SW 1271 (cell line): ENCODE measurements at places on chromosomes 5 and 9.

- DNase-seq, result no peak
Observed at GRCh38 chr9:38415856-38416255, 8.4 kb downstream of the IGFBPL1 start.

DNA sequence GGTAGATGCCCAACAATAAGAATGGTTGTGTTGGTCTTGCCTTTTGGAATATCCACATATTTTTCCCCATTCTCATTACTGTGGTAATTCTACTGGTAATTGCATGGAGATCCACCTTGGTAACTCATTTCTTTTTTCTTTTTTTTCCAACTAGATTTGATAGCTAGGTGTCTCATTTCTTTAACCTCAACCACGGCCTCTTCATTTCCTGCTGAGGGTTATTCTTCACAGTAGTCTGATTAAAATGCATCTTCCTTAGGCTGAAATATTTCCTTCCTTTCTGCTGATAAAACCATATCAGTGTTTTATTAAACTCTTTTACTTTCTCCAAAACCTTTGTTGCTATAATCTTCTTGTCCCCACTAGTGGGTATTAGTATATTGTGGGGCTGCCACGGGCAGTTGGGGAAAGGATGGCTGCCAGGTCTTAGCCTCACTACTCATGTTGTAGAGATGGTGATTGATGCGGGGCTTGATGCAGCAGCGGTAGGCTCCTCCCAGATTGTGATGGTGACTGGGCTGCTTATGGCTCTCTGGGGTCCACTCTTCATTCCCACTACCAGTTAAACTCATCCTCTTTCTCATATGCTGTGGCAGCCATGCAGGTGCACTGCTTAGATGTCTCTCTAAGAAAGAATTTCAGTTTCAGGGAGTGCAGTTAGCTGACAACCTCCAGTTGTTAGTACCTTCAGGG lies 35.9 kb downstream of the KIF2A start:
- DNase-seq, result no peak

- DNase-seq, result no peak
Observed at GRCh38 chr5:94057217-94057616, 315.8 kb upstream of the POU5F2 start.

DNA sequence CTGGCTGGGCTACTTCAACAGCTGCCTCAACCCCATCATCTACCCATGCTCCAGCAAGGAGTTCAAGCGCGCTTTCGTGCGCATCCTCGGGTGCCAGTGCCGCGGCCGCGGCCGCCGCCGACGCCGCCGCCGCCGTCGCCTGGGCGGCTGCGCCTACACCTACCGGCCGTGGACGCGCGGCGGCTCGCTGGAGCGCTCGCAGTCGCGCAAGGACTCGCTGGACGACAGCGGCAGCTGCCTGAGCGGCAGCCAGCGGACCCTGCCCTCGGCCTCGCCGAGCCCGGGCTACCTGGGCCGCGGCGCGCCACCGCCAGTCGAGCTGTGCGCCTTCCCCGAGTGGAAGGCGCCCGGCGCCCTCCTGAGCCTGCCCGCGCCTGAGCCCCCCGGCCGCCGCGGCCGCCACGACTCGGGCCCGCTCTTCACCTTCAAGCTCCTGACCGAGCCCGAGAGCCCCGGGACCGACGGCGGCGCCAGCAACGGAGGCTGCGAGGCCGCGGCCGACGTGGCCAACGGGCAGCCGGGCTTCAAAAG lies 36.9 kb upstream of the TTC1 start:
- no peak for DNase-seq

GRCh38 chr9:3900673-3901318 lies 375.0 kb upstream of the RFX3 start:
- DNase-seq, result no peak

- peak; percentile 62 for DNase-seq
Observed at GRCh38 chr5:45696206-45696836, at the start of gene HCN1. HCN1 (minus strand) TSS chr5:45696380.

DNA sequence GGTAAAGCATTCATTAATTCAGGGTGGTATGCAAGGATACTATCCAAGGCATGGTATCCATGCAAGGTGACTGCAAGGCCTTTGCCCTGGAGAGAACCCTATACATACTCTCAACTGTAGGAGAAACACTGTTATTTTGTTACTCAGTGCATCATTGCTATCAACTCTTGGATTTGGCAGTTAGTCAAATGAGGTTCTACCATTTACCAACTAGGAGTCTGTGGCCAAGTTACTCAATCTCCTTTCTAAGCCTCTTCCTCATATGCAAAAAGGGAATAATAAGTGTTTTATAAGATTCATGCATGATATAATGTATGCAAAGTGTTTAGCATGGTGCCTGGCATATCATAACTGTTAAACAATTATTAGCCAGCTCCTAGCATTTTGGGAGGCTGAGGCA lies 4.0 kb downstream of the PCDHGC3 start:
- no peak for DNase-seq

DNA sequence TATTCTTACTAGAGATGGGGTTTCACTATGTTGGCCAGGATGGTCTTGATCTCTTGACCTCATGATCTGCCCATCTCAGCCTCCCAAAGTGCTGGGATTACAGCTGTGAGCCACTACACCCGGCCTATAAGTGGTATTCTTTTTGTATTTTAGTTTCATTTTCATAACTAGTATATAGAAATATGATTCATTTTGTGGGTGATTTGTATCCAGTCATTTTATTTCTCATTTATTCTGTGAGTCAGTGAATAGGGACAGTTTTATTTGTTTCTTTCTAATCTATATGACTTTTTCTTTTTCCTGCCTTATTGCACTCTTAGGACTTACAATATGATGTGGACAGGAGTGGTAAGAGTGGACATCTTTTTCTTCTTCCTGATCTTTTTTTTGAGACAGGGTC lies 112.9 kb downstream of the AOPEP start:
- no peak for DNase-seq

DNA sequence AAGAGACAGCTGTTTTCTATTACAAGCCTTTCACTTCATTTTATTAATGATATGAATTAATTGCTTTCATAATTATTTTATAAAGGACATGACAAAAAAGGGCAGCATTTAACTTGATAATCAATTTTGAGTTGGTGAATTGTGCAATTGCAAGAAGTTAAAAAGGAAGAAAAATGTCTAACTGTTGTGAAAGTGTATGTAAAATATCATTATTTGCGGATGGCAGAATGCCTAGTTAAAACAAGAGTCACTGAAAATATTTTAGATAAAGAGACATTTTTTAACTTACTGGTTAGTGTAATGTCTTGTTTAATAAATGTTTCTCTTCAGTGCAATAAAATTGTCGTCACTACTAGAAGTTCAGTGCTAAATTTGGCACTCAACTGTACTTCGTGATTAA lies 57.6 kb upstream of the HTR4 start:
- no peak for DNase-seq

DNA sequence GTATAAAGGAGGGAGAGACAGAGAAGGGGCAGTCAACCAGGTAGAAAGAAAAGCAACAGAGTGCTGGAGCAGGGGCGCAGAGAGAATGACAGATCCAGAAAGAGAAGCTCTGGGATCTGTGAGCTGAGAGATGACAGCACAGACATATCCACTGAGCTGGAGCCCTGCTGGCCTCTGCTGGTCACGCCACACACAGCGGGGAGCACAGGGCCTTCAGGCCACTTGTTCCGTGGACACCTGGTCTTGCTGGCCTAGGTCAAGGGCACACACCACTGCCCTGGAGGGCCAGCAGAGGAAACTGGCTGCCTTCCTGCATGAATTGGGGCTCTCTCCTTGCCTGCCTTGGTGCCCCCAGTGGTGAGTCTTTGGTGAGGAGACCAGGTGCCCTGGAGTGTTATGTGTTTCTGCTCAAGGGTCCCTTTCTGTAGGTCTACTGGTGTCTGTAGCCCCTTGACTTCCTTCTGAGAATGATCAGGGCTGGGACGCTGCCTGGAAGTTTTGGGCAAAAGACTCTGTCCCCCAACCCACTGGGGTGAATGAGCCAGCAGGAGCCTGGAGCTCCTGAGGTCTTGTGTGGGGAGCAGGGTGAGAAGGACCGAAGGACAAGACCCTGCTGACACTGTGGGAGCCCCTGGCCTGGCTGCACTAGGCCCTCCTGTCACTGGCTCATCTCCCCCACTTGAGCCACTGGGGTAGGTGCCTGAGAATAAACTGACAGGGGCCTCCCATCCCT lies 59.2 kb upstream of the ADAMTS2 start:
- DNase-seq, result no peak

DNA sequence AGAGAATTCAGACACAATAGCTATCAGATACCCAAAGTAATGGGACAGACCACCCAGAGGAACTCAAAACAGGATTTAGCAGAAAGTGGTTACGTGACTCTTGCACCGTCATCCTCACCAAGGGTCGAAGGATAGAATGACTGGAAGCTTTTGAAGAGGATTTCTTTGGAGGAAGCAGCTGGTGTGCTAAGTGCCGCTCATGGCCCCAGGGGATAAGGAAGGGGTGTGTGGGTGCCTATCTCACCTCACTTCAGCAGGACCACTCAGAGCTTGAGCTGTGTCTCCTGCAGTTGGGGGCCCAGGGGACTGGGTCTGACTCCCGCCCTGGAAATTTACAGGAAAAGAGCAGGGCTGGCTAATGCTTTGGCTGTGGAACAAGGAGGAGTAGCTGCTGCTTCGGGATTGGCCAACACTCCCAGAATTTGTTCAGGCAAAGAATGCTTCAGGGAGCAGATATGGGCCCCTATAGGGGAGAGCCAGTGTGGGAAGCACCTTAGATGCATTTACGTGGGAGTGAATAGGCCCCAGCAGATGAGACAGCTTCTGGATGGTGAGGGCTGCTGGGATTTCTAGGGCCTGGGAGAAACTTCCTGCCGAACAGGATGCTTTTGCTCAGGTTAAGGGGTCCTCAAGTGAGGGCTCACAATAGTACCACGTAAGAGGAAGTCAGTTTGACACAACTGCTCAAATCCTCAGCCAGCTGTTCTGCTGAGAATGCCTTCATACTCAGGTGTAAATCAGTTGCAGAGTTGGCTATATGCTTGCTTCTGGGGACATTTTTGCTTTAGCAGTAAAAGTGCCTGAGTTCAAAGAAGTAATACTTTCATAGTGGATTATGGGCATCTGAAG lies 29.1 kb upstream of the TOMM5 start:
- DNase-seq, result no peak

- DNase-seq, result no peak
Observed at GRCh38 chr9:109342878-109343277, 22.0 kb upstream of the EPB41L4B start.

GRCh38 chr5:147361441-147362175 lies 126.8 kb downstream of the STK32A start:
- DNase-seq, result no peak

DNA sequence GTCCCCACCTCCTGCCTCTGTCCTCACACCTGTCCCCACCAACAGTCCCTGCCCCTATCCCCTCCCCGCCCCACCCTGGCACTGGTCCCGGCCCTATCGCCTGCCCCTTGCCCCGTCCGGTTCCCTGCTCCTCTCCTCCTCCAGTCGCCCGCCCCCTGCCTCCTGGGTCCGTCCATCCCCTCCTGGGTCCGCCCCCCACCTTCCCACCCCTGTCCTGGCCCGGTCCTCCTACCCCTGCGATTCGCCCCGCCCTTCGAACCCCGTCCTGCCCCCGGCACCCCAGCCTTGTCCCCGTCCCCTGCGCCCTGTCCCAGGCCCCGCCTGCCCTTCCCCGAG lies 372 bp downstream of the EDF1 start:
- no peak for DNase-seq

- DNase-seq, result no peak
Observed at GRCh38 chr5:37918424-37918823, 78.6 kb upstream of the GDNF start.

DNA sequence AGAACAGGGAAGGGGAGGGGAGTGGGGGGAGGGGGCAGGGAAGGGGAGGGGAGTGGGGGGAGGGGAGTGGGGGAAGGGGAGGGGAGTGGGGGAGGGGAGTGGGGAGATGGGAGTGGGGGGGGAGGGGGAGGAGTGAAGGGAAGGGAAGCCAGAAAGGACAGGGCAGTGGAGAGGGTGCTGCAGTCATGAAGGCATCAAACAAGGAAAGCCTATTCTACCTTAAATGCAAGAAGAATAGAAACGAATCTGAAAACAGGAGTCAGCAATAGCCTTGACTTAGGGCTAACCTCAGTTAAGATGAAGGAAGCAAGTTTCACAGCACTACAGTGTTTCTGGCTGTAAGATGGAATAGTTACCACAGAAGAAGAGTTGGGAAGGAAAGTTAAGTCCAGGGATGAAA lies 59.5 kb downstream of the CAMSAP1 start:
- peak; percentile 28 for DNase-seq

- DNase-seq, result no peak
Observed at GRCh38 chr5:73830646-73831045, 204.7 kb downstream of the ARHGEF28 start.

- peak; percentile 9 for DNase-seq
Observed at GRCh38 chr5:24401773-24402172, 243.0 kb downstream of the CDH10 start.

DNA sequence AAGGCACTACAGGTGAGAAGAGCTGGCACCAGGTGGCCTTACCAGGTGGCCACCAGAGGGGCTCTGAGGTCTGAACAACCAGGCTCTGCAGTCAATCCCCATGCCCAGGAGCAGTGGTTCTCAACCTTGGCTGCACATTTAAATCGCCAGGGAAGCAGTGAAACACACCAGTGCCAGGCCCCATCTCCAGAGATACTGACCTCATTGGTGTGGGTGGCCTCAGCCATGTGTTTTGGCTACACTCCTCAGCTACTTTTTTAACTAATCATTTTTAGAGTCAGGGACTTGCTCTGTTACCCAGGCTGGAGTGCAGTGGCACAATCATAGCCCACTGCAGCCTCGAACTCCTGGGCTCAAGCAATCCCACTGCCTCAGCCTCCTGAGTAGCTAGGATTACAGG lies 56.0 kb downstream of the GABBR2 start:
- no peak for DNase-seq

- DNase-seq, result no peak
Observed at GRCh38 chr5:153617190-153617589, 126.7 kb downstream of the GRIA1 start.

DNA sequence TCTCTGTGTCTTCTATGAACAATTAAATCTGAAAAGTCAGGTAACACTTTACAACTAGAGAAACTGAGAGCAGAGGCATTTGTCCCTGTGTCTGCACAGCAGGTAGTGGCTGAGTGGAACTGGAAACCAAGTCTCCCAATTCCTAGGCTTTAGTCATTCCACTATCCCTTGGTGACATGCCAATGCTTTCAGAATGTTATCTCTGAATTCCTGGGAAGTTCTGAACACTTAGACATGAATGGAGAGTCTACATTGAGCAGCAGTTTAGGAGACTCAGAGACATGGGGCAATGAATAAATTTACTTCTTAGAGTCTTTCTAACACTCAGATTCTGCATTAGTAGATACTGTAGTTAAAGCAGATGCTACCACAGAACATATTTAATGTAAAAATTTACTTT lies 94.8 kb upstream of the APC start:
- DNase-seq, result no peak
